ENCODE measurements at places on chromosomes 2 and 18.

- no peak for DNase-seq
Observed at GRCh38 chr18:9380101-9380500, 45.5 kb downstream of the TWSG1 start.

DNA sequence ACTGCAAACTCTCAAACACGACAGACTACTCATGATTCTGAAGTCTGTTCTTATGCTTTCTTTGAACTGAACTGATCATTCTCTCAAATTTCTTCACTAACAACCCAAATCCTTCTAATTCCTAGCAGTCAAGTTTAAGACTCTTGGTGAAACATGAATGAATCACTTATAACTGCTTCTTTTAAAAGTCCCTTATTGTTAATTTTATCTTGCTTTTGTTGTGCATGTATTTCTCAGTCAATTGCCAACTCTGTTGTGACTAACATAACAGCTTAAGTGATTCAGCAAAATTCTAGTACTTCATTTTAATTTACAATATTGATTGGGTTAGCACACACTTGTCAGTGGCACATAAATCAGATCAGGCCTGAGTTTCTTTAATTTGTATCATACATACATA, 357.0 kb upstream of the FSIP2 start:
- DNase-seq: no peak

DNA sequence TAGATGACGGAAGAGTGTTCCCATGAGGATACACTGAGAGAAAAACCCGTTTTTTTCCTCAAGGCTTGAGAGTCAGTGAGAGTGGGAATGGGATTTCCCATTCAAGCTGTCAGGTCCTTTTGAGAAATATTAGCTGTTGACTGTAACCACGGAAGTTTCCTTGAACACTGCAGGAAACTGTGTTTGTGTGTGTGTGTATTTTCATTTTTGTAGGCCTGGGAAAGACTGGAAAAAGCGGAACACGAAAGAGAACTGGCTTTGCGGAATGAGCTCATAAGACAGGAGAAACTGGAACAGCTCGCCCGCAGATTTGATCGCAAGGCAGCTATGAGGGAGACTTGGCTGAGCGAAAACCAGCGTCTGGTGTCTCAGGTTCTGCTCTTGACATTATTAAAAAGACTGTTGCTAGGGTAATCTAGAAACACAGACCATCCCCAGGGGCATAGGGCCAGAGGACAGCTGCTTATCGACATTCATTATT, 98.8 kb upstream of the EML6 start:
- DNase-seq: no peak

- no peak for DNase-seq
Observed at GRCh38 chr2:70767079-70767698, 811 bp downstream of the ADD2 start.

- no peak for DNase-seq
Observed at GRCh38 chr2:60441800-60442199, 111.7 kb downstream of the BCL11A start.

- DNase-seq: no peak
Observed at GRCh38 chr2:238090887-238091286, 9.3 kb upstream of the ESPNL start.

DNA sequence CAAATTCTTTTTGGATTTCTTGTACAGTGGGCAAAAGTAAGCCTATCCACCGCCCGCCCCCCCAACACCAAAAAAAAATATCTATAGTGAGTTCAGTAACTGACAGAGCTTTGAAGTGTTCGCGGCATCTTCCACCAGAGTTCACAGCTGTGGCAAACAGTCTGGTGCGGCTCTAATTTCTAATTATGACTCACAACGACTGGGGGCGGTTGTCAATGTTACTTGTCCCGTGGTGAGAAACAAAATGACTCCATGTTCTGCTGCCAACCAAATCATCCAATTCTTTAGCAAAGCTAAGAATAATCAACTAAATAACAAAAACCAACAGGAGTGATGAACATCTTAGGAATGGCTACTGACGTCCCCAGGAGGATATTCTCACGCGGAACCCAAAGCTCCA, 392.5 kb upstream of the SALL3 start:
- no peak for DNase-seq

- DNase-seq: no peak
Observed at GRCh38 chr2:21754164-21754788, 630.5 kb downstream of the TDRD15 start.

DNA sequence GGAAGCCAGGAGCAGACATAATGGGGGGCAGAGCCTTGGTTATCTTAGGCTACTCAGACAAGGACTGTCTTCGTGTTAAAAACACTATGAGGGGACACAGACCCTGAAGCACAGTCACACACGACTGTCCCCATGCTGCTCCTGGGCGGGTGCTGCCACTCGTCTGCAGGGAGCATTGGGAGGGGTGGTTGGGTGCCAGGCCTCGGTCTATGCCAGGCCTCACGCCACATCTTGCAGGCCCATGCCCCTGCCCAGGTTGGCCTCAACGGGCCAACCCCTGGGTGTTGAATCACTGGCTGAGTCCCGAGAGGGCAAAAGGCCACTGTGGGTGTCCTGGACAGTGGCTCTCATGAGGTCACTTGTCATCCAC, 97.9 kb downstream of the USP40 start:
- DNase-seq: no peak

GRCh38 chr2:219595256-219595655, 2.4 kb upstream of the STK11IP start:
- DNase-seq: no peak

- no peak for DNase-seq
Observed at GRCh38 chr2:161578998-161579397, 45.2 kb upstream of the SLC4A10 start.

DNA sequence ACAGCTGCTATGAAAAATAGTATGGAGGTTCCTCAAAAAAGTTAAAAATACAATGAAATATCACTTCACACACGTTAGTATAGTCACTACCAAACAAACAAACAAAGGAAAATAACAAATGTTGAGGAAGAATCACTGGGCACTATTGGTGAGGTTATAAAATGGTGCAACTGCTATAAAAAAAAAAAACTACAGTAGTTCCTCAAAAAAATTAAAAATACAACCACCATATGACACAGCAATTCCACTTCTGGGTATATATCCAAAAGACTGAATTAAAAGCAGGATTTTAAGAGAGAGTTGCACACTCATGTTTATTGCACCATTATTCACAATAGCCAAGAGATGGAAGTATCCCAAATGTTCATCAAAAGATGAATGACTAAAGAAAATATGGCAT, 80.9 kb upstream of the POU3F3 start:
- no peak for DNase-seq

- peak; percentile 61 for DNase-seq
Observed at GRCh38 chr2:73984922-73985307, 205 bp downstream of the TET3 start.

DNA sequence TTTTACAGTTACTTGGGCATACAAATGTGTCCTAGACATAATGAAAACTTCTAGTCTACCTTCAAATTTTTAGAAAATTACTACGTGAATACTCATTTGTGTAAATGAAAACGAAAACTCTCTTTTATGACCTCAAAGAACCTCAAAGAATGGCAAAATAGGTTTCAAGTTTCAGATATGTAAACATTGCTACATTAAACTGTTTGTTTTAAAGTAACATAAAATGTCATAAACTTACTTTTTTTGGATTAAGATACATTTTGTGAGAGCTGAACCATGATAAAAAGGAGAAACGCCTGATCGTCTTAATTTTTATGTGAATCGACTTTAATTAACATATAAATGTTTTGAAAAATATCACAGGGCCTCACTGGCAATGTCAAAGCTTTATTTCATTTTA, 91.4 kb downstream of the PPP1R1C start:
- no peak for DNase-seq

DNA sequence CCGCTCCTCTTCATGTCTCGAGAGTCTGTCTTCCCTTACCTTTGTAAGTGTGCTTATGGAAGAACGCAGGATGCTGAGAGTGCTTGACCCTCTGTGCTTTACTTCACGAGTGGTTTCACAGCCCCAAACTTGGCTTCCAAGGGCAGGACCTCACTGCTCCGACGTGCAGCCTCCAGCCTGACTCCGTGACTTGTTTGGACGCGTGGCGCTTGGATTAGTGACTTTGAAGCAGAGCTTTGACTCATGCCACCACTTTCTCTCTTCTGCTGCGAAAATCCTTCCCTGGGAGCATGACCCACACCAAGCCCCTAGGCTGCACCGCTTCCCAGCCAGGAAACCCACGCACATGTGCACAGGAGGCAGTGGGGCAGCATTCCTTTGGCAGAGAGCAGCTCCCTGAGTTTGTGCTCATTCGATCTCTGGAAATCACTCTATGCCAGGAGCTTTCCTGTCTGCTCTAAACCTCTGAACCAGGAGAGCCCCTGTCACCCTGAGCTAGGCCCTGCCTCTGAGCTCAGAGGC, 207.8 kb upstream of the HS6ST1 start:
- no peak for DNase-seq
